ENCODE measurements at places on chromosomes 7 and 10.

- no peak for DNase-seq
Observed at GRCh38 chr10:106410331-106410730, 754.2 kb downstream of the SORCS1 start.

DNA sequence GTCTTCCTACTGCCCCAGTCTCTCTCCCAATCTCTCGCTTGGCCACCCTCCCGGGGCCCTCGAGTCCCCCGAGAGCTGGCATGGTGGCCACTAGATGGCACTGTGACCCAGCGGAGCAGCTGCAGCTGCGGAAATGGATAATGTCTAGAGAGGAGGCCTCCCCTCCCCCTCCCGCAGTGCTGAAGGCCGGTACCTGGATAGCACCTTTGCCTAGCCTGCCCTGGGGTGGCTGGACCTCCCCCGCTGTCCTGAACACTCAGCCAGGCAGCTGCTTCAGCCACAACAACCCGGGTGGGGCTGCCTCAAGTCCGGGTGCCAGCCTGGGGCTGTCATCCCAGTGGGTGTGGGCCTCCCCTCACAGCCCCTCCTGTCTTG, 65.2 kb downstream of the GOLGA7B start:
- DNase-seq = peak; percentile 69

- DNase-seq = no peak
Observed at GRCh38 chr10:70655316-70655715, 17.0 kb upstream of the ADAMTS14 start.

DNA sequence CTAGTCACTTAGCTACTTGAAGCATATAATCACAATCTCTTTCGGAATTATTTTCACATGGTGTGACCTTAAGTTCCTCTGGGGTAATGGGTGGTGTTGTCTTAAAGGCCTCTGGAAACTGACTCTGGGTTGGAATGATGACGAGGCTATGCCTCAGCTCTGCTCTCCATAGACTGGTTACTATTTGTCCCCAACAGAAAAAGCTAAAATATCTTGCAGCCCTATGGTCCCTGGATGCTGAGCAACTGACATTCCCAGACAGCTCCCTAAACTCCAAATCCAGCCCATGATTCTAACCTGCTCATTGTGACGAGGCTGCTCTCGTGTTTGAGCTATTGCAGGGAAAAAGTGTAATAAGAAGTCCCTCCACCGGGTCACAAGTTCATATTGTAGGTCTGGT, 51.6 kb downstream of the HBP1 start:
- no peak for DNase-seq

DNA sequence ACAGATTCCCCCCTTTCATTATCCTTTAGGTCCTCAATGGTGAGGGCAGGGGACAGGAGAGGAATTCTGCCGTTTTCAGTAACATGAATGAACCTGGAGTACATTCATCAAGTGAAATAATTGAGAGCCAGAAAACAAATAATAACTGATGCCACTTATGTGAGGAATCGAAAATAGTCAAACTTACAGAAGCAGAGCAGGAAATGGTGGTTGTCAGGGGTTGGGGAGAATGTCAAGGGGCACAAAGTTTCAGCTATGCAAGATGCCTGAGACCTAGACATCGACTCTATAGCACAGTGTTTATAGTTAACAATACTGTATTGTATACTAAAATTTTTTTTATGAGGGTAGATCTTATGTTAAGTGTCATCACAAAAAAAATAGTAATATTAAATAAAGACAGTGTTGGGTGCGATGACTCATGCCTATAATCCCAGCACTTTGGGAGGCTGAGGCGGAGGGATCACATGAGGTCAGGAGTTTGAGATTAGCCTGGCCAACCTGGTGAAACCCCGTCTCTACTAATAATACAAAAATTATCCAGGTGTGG, 1219.8 kb downstream of the GATA3 start:
- DNase-seq = no peak

DNA sequence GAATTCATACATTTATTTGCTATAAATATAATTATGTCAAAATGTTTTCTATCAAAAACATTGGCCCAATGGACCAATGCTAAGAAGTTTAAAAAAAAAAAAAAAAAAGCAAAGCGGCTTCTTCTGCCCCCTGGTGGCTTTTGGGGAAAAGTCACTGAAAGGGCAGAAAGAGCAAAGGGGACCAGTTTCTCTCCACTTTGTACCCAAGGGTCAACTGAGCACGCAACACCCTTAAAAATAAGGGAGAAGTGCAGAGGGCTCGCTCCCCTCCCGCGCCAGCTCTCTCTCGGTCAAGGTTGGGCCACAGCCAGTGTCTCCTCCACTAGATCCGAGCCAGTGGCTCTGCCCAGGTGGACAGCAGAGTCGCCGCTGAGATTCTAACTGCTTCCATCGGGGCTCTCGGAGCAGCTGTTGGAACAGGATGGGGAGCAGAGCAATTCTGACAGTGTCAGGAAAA, 136.4 kb upstream of the FGFR2 start:
- peak; percentile 32 for DNase-seq

- DNase-seq = no peak
Observed at GRCh38 chr10:120978589-120979252, 127.6 kb downstream of the WDR11 start.

DNA sequence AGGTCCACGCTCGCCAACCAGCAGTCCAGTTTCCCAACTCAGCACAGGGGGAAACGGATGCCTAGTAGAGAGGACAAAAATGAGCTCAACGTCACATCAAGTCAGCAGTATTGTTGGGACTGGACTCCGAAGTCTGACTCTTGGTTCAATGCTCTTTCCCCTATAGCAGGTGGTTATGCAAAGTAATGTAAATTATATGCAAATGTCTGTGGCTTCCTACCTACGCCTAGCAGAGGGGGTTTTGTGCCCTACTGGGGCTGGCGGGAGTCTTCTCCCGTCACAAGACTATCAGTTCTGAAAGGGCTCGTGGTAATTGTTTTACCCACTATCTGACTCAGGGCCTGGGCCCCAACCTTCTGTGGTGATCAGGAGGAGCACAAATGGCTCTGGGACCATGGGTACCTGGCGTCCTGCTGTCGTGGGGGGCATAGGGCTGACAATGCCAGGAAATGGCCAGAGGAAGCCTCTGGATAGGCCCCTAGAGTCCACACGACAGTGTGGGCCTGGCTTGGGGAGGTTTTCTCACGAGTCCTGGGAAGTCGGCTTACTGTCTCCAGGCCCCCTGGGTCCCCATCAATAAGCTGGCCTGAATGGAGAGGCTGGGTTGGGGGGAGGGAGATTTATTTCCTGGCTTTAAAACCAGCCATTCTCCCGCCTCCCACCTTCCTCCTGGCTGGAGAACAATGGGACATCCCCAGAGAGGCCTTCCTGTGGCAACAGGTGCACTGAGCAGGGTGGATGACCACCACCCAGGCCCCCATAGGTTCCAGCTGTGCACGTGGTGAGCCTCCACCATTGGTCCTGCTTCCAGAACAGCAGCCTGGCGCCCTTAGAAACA, 41.8 kb downstream of the UNC5B start:
- DNase-seq = no peak

DNA sequence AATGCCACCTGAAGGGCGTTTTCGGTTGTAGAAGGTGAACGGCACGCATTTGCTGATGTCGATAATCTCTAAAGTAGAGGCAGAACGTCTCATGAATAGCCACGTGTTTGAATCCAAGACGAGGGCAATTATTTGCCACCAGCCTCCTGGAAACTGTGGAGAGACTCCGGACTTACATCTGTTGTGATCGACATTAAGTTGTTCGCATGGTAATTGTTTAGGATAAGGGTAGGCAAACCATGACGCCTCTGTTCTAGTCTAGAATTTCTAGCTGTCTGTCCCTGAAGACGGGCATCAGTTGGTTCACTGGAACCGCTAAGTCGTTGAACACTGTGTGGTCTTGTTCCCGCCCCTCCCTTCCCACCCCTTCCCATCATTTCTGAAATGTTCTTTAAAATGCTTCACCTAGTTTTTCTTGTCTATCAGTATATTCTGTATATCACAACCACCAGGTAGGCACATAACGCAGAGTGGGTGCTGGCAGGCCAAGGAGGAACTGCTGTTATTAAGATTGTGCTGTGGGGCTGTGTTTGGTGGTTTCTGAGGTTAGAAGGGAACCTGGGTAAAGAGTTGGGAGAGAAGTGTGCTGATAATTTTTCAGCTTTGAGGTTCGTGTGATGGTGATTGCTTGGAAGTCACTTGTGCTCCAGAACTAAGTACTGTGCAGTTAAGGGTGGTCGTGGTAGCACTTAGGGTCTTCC, 1.2 kb downstream of the UBE3C start:
- DNase-seq = peak; percentile 77

- DNase-seq = peak; percentile 16
Observed at GRCh38 chr10:122341141-122341810, 33.2 kb upstream of the PLEKHA1 start.

DNA sequence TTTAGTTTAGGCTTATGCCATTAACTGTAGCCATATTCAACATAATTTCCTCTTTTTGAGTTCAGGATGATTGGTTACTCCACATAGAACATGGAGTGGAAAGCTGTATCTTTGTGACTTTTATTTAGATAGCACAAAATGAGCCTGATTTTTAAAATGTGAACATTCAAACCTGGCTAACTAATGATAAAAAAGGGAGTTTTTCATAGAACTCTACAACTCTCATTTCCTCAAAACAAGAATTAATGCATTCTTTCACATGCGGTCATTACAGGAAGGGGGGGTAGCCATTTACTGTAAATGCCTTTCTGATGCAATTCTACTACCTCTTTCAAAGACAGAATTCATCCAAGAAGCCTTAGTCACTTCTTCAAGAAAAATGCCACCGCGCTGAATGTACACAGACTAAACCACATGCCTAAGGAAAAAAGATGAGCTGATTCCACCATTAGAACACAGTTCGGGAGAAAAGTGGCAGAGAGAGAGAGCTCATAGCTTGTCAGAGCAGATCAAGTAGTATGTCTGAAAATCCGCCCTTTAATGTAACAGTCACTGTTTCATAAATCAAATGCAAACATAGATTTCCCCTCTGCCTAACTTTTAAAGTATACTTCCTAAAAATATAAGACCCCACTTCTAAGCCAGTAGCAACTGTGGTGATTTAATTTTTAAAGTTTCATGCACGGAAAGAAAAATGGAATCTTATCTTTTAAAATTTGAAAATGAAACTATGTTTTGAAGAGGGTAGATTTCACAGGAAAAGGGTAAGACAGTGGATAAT, 226.4 kb upstream of the KLF14 start:
- DNase-seq = peak; percentile 94

- no peak for DNase-seq
Observed at GRCh38 chr10:20986049-20986448, 88.9 kb upstream of the NEBL start.

- DNase-seq = no peak
Observed at GRCh38 chr7:103952408-103952807, 37.0 kb downstream of the RELN start.

Data from NB4 (cell line).